Fibroblast of skin of scalp (primary cell): ENCODE measurements at places on chromosomes 7 and 10.
A peak's percentile ranks its signal among the peaks of the same experiment; 100 is the strongest.

DNA sequence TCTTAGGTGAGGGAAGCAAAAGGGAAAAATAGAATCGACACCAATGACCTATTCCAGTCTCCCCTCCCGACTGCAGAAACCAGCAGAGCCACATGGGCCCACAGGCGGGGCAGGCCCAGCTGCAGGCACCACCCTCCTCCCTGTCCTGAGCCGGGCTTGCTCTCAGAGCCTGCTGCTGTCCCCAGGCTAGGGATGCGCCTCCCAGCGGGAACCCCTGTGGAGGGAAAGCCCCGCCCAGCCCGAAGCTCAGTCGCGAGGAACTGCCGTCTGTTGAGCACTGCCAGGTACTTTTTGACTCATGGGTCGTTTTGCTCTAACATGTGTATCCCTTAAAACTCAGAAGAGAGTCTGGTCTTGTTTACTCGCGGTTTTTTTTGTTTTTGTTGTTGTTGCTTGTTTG, 124.5 kb upstream of the RET start:
- DNase-seq: peak; percentile 10

GRCh38 chr7:45155941-45156340, 1.6 kb upstream of the RAMP3 start:
- DNase-seq: no peak

GRCh38 chr7:24133691-24134090, 150.3 kb upstream of the NPY start:
- no peak for DNase-seq

GRCh38 chr10:71036297-71036966, 148.1 kb upstream of the PCBD1 start:
- no peak for DNase-seq

- DNase-seq: no peak
Observed at GRCh38 chr7:15836651-15837050, 150.2 kb upstream of the MEOX2 start.

- DNase-seq: no peak
Observed at GRCh38 chr10:50550291-50550839, 73.4 kb downstream of the SGMS1 start.

- peak; percentile 93 for DNase-seq
Observed at GRCh38 chr7:5693529-5693928, 87.9 kb downstream of the RNF216 start.

DNA sequence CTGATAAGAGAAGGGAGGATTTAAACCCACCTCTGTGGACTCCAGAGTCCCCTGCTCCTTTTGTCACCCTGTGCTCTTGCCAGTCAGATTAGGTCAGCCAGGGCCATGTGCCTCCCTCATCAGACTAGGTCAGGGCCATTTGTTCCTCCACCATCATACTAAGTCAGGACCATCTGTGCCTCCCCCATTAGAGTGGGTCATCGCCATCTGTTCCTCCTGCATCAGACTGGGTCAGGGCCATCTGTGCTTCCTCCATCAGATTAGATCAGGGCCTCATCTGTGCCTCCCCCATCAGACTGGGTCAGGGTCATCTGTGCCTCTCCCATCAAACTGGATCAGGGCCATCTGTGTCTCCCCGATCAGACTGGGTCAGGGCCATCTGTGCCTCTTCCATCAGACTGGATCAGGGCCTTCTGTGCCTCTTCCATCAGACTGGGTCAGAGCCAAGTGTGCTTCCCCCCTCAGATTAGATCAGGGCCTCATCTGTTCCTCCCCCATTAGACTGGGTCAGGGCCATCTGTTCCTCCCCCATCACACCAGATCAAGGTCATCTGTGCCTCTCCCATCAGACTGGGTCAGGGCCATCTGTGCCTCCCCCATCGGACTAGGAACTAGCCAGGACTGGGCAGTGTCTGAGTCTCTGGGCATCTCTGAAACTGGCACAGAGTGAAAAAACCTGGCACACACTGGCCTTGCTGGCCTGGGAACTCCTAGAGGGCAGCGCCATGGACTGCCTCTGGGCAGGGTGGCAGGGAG, 11.5 kb downstream of the MYL10 start:
- DNase-seq: no peak

DNA sequence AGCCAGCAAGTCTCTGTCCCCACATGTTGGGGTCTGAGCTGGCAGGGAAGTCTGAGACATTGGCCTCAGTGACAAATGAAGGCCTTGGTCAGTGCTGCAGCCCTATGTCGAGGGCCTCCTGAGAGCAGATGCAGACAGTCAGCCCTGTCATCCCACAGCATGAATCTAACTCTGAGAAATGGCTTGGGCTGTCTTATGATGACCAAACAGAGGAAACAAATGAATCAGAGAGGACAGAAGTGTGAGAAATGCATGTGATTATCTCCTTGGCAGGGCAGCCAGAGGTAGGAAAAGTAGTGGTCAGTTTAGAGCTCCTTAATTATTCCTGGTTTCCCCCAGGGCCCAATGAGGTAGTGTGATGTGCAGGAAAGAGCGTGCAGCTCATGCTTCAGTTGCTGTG, 287.6 kb downstream of the SORCS3 start:
- DNase-seq: no peak

GRCh38 chr10:125157505-125157904, 2.9 kb downstream of the CTBP2 start:
- DNase-seq: no peak

- DNase-seq: no peak
Observed at GRCh38 chr7:116636997-116637396, 35.0 kb upstream of the MET start.

DNA sequence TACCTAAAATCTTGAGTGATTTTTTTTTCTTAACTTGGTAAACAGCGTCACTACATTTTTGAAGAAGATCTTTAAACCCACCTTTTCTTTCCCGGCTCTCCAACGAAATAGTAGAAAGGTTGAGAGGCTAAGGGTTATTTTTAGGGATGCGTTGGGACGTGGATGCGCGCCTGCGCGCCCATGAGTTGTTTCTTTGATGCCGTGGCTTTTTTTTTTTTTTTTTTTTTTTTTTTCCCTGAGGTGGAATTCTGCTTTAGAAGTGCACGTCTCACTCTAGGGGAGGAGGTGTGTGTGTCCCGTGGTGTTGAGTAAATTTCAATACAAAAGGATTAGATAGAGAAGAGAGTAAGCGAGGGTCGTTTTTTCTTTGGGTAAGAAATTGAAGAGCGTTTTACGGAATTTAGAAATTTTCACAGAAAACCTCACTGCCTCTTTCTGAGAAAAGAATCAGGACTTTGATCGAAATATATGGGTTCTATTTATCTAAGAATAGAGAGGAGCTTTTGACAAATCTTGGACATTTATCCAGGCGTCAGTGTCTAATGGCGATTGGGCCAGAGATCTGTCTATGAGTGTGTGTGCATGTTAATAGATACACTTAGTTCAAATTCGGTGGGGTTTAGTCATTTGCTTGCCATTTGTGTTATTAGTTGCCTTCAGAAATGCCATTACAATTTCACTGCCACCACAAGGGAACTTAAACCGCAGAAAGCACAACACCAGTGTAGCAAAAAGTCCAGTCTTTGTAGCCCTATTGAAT, 1.2 kb upstream of the SP8 start:
- no peak for DNase-seq

DNA sequence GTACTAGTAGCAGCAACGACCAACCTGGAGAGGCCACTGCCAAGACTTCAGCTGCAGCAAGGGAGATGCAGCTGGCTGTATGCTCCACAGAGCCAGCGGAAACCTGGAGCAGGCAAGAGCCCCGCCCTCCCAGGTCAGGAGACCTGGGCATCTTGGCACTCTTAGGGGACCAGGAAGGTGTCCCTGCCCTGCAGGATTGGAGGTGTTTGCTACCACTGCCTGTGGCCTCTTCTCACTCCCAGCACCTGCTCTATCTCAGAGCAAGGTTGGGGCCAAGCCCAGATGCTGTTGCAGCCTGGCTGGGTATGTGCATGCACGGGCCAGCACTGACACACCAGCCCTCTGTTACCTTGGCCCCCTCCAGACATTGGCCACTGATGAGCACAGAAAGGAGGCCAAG, 1512.8 kb downstream of the REEP3 start:
- DNase-seq: no peak

GRCh38 chr7:84022684-84023308, 171.8 kb downstream of the SEMA3A start:
- no peak for DNase-seq

DNA sequence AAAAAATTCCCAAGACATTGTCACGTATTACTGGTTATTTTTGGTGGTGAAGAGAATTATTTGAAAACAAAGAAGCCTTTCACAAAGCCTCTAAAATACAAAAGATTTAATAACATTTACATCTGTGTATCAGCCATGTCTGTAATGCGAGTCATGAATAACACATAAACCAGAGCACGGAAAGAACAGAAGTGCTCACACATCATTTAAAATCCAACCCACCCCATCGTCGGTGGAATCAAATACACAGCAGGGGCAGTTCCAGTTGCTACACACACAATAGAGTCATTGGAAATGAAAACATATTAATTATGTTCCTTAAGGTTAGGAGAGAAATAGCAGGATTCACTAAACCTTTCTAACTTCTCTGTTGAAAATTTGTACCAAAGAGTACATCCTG, 1097.3 kb downstream of the KCNMA1 start:
- no peak for DNase-seq

DNA sequence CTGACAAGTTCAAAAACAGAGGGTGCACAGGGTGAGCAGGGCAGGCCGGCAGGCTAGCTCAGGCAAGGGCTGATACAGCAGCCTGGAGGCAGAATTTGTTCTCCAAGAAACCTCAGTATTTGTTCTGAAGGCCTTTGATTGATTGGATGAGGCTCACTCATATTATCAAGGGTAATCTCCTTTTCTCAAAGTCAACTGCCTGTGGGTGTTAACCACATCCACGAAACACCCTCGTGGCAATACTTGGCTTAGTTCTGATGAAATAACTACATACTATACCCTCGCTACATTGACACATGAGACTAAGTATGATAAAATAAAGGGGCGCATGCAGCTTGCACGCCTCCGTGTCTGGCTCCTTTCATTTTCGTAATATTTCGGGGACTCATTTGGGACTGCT, 4.4 kb upstream of the PPP2R2D start:
- no peak for DNase-seq

- DNase-seq: peak; percentile 94
Observed at GRCh38 chr10:4131407-4132215, 346.6 kb upstream of the KLF6 start.

- no peak for DNase-seq
Observed at GRCh38 chr10:114286921-114287320, 47.9 kb downstream of the VWA2 start.

DNA sequence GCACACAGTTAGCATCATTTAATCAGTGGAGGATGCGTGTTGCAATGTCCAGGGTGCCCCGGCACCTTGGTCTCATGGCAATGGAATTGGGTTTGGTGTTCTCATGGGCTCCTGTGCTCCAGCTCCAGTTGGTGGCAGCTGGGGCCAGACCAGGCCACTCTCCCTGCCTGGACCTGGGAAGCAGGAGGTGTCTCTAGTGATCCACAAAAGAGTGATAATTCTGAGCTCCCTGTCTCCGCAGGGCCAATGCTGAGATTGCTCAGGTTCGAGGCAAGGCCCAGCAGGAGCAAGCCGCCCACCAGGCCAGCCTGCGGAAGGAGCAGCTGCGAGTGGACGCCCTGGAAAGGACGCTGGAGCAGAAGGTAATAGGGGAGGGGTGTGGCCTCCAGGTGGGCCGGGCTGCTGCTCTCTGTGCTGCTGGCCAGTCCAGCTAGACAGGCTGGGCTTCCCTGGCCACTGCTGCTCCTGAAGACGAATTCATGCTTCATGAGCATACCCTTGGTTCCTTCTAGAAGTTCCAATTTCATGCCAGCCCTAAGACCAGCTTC, 21.7 kb upstream of the BTBD16 start:
- DNase-seq: no peak

- peak; percentile 88 for DNase-seq
Observed at GRCh38 chr10:24415455-24416125, 206.7 kb downstream of the KIAA1217 start.

GRCh38 chr10:87608756-87609155, 50.9 kb upstream of the PAPSS2 start:
- no peak for DNase-seq

GRCh38 chr7:18890134-18890533, 227.3 kb downstream of the TWIST1 start:
- peak; percentile 80 for DNase-seq

- DNase-seq: no peak
Observed at GRCh38 chr7:4800926-4801838, 25.8 kb downstream of the AP5Z1 start.

DNA sequence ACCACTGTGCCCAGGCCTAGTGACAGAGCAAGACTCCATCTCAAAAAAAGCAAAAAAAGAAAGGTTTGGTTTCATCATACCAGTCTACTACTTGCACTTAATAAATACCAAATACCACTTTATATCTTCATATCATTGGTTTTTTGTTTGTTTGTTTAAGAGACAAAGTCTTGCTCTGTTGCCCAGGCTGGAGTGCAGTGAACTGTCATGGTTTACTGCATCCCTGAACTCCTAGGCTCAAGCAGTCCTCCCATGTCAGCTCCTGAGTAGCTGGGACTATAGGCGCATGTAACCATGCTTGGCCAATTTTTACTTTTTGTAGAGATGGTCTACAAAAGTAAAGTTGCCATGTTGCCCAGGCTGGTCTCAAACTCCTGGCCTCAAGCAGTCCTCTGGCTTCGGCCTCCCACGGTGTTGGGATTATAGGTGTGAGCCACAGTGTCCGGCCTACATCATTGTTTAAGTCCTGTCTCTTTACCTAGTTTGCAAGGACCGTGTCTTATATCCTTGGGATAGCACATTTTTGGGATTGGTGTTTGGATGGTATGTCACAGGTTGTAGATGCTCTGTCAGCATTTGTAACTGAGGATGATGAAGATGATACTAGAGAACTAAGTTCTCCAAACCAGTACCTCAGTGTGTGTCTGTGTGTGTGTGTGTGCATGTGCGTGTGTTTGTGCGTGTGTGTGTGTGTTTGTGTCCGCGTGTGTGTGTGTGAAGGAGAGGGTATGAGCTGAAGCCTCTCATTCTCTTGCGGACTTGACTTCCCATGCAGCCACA, 9.3 kb downstream of the LMTK2 start:
- DNase-seq: no peak

GRCh38 chr7:112080978-112081377, 125.2 kb downstream of the DOCK4 start:
- peak; percentile 38 for DNase-seq

GRCh38 chr10:95260397-95260881, 30.4 kb downstream of the PDLIM1 start:
- peak; percentile 94 for DNase-seq

DNA sequence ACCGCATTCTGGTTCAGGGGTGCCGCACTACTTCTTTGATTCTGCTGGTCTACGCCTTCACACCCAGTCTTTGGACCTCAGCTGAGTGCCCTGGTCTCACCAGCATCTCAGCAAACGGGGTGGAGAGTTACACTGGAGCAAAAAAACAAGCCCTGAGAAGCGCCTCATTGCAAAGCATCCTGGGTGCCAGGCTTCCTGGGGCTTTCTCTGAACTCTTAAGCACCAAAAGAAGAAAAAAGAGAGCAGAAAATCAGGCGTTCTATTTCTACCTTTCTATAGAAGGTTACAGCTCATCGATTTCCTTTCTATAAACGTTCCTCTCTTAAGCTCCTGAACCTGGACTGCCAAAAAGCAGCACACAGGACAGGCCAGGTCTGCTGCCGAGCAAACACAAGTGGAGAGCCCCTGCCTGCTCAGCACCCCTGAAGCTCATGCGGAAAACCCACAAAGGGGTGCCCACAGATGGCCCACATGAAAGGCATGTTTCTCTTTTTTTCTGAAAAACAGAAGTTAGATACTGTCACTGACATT, 217.9 kb downstream of the SFMBT2 start:
- no peak for DNase-seq

GRCh38 chr10:121608469-121609190, 10.4 kb upstream of the FGFR2 start:
- no peak for DNase-seq

GRCh38 chr10:88116971-88117626, 253.7 kb downstream of the PTEN start:
- DNase-seq: no peak
